ENCODE measurements at places on chromosomes 5 and 9.

GRCh38 chr5:55873234-55873633 is 22.1 kb downstream of the IL31RA start:
- no peak for DNase-seq

GRCh38 chr9:129380961-129381401 is 202.9 kb upstream of the IER5L start:
- no peak for DNase-seq

DNA sequence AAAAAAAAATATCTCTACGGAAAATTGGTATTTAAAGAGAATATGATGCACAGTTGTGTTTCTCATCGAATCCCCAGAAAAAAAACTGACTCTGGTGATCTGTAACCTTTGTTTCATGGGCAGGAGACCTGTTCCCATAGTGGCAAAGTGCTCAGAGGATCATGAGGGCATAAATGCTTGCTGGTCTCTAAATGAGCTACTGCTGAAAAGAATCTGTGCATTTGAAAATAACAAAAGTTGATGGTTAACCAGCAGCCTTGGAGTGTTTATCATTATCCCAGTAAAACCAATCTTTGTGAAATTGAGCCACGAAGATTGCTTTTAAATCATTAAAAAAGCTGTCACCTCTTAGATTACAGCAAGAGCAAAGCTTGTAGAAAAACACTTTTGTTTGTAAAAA is 775.4 kb downstream of the MTRR start:
- DNase-seq = no peak

- no peak for DNase-seq
These were observed 33.3 kb downstream of the MAST4 start for GRCh38 chr5:66629446-66629845.

DNA sequence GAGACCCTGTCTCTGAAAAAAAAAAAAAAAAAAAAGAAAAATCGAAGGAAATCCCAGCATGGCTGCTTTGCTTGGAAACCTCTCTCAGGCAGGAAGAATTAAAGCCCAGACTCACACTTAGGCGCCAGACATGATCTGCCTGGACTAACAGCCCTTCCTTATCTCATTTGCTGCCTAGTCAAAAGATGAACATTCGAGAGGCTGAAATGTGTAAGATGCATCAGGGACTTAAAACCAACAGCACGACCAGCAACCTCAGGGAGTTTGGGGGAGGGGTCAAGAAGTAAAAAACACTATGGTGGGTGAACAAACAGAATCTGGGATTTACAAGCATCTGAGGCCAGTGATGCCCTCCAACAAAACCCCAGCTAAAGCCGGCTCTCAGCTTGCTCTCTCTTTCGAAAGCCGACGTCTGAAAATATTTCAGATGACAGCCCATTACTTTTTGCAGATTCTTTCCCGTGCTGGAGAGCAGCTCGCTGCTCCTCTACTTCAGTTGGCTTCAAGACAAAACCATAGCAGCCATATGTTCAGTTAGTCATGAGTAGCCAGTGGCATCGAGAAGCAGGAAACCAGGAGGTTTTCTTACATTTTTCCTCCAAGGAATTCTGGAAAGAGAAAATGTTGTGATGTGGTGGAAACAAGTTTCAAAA is 249.9 kb downstream of the MARCHF11 start:
- DNase-seq = no peak

GRCh38 chr5:79486116-79486515 is 27.8 kb downstream of the HOMER1 start:
- no peak for DNase-seq

DNA sequence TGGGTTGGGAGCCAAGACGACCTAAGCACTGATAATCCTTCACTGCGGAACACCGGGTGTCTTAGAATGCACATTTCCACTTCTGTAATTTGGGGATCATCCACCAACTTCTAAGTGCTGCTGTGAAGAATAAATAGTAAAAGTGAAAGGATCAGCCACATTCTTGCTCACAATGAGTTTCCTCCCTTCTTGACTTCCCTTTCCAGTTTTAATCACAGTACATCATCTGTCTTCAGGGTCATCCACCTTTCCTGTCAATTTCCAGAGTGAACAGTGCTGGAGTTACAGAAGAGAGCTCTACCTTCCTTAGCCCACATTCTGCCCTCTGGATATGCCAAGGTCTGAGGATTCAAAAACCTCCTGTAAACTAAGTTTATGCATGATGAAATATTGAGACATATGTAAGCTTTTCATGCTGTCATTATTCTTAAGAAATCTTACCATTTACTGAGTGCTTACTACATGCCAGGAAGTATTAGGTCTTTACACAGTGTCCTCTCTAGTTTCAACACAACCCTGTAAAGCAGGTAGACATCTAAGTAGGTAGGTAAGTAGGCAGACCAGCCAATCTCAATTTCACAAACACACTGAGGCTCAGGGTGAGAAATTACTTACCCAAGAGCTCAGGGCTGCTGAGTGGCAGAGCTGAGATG is 105.2 kb downstream of the CDK5RAP2 start:
- DNase-seq = no peak

DNA sequence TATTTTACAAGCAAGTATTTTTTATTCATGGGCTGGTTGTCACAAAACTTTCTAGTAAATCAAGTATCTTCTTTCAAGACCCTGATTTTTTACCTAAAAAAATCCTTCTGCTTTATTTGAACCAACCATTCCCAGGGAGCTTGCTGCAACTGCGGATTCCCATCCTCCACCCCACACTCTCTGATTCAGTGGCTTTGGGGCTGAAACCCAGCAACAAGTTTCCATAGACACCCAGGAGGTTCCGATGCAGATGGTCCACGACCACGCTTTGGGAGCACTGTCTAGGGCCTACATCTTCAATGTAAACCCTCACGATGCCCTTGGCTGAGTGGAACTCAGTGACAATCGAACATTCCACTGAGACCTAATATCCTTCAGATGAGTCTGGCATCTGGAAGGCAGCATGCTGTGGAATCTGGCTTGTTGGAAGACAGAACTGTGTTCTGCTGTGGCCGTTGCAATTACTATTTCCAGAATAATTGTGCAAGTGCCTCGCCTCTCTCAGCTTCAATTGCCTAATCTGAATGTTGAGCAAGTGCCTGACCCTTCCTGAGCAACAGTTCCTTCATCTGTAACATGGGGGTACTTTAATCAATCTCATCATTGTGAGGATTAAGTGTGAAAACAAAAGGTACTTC is 105.1 kb downstream of the INSYN2B start:
- no peak for DNase-seq

GRCh38 chr9:127938298-127938690 is 640 bp upstream of the DPM2 start:
- DNase-seq = no peak

DNA sequence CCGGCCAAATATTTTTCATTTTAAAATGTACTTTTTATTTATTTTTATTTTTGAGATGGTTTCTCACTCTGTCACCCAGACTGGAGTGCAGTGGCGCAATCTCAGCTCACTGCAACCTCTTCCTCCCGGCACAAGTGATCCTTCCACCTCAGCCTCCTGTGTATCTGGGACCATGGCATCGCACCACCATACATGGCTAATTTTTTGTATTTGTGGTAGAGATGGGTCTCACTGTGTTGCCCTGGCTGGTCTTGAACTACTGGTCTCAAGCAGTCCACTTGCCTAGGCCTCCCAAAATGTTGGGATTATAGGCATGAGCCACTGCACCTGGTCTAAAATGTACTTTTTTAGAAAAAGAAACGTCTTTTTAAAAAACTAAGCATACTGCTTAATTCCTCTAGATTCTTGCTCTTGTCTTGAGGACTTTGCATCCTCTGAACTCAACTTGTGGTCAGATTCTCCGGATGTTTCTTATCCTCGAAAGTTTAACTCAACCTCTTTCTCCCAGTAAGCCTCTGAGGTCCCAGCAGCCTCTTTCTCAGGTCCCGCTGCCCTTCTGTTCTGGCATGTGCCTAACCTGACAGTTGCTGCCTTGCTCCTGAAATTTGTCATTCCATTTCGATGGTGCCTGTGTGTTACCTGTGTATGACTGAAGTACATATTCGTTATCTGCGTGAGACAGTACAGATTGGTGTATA is 63.0 kb downstream of the TRIO start:
- no peak for DNase-seq

- no peak for DNase-seq
These were observed 7.2 kb downstream of the S1PR3 start for GRCh38 chr9:88998503-88998902.

GRCh38 chr5:95283761-95284571 is 928 bp downstream of the MCTP1 start:
- DNase-seq = no peak

DNA sequence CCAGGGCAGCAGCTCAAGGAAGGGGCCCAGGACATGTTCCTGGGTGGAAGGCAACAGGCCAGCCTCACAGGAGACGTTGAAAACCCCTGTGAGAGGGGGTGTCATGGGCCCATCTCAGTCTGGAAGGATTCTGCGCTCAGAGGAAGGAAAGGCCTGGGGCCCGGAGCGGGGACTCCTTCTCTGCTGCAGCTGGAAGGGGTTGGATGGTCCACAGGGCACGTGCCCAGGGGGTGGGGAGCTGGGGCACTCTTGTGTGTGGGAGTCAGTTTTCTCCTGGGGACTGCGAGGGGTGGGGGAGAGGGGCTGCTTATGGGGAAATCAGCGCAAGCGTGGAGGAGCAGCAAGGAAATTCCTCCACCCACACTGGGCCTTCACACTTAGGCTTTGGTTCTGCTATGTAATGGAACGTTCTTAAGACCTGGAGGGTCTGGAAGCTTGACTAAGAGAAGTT is 2.9 kb upstream of the LPCAT1 start:
- no peak for DNase-seq

DNA sequence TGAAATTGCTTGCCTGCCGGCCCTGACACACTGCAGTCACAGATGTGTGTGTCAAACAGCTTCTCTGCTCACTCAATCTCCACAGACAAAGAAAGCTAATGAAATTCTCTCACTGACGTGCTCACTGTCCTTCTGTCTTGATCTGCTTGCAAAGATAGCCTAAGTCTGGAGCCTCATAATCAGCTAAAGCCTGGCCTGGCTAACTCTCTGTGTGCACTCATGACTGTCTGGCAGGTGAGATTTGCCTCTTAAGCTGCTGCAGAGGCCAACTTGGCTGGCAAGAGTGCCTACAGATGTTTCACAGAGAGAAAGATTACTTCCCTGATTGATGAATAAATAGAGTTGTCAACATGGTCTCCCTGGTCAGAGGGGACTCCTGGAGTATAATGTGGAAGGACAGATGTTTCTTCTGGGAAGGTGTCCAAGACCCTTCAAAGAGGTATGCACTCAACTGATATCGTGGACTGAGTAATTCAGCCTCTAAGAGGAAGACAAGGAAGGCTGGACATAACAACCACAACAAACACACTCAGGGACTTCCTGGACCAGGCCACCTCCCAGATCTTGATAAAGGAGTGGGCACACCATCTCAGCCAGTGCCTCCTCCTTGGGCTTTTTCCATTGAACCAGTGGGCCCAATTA is 362.0 kb downstream of the SPOCK1 start:
- no peak for DNase-seq

- no peak for DNase-seq
These were observed 64.8 kb downstream of the NUP214 start for GRCh38 chr9:131190191-131190590.

DNA sequence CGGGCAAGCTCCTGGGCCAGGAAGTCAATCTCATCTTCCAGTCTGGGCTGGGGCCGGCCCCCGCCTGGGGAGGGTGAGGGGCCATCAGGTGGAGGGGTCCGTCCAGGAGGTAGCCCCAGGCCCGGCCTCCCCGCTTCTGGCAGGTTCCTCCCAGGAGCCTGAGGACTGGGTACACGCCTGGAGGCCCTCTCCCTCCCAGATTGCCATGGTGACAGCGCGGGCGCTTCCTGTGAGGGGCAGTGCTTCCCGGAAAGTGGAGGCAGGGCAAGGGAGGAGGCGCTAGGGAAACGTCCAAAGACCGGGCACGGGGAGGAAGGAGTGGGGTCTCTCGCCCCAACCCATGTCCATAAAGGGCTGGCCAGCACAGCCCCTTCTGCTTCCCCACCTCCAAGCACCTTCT is 4.9 kb downstream of the NPDC1 start:
- no peak for DNase-seq

- no peak for DNase-seq
These were observed 5.9 kb upstream of the FBXL17 start for GRCh38 chr5:108387758-108388157.

GRCh38 chr5:3010301-3010952 is 258.9 kb upstream of the IRX2 start:
- no peak for DNase-seq

GRCh38 chr5:93273176-93273575 is 307.8 kb downstream of the NR2F1-AS1 start:
- DNase-seq = no peak

- DNase-seq = no peak
These were observed 118.4 kb downstream of the ARHGAP26 start for GRCh38 chr5:142888469-142889085.

GRCh38 chr5:128772356-128772755 is 192.9 kb upstream of the SLC27A6 start:
- no peak for DNase-seq

DNA sequence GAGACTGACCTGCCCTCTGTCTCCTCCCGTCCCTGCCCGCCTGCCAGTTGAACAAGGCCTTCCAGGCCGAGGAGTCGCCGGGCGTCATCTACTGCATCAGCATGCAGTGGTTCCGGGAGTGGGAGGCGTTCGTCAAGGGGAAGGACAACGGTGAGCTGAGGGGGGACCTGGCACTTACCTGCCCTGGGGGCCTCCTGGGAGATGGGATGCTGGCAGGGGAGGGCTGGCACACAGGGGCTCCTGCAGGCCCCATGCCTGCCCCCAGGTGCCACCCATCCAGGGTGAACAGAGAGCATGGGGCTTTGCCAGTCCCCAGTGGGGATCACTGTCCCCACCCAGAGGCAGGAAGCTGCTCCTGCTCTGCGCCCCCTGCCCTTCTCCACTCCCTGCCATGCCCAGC is 43.0 kb downstream of the USP20 start:
- DNase-seq = no peak

GRCh38 chr5:145295236-145295835 is 539.8 kb downstream of the PRELID2 start:
- no peak for DNase-seq

- DNase-seq = no peak
These were observed 299.4 kb upstream of the RASA1 start for GRCh38 chr5:86968301-86968753.

- no peak for DNase-seq
These were observed 351.9 kb downstream of the ENC1 start for GRCh38 chr5:74288448-74289108.

DNA sequence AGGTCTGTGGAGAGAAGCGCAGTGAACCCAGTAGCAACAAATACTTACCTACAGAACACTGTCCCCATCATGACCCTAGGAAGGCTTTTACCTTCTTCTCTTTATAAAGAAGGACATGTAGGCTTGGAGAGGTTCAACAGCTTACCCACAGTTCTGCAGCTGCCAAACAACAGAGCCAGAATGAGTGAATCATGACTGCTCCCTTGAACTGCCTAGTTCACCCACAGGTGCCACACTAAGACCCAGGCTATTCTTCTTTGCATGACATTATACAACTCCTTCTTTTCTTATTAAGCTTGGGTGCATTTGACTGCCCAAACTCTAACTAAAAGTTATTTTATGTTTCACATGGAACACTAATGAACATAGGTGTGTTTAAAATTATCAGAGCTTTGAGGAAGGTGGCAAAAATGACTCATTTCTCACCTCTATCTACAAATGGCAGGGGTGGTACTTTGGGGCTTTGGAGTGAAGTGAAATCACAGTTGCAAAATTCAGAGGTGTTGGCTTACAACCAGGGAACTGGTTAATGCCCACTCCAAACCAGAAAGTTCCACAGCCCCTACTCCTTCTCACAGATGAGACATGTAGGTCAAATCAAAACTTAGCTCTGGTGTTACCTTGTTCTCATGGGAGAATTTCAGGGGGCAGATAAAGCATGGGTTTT is 201.6 kb downstream of the SEMA6A start:
- DNase-seq = no peak

- no peak for DNase-seq
These were observed 131.8 kb upstream of the ACOT12 start for GRCh38 chr5:81525690-81526089.

Measured in stimulated activated CD8-positive, alpha-beta memory T cell treated with anti-CD3 and anti-CD28 coated beads, Interleukin-7, amount 100 ng/mL, for 1 hour (primary cell).